Mammary epithelial cell (primary cell): ENCODE measurements at places on chromosomes 2 and 18. TPM values are rescaled to one million over a fixed set of nuclear protein-coding genes. Genes with fewer than 3 reads are reported as not detected.
A peak's percentile ranks its signal among the peaks of the same experiment; 100 is the strongest.

DNA sequence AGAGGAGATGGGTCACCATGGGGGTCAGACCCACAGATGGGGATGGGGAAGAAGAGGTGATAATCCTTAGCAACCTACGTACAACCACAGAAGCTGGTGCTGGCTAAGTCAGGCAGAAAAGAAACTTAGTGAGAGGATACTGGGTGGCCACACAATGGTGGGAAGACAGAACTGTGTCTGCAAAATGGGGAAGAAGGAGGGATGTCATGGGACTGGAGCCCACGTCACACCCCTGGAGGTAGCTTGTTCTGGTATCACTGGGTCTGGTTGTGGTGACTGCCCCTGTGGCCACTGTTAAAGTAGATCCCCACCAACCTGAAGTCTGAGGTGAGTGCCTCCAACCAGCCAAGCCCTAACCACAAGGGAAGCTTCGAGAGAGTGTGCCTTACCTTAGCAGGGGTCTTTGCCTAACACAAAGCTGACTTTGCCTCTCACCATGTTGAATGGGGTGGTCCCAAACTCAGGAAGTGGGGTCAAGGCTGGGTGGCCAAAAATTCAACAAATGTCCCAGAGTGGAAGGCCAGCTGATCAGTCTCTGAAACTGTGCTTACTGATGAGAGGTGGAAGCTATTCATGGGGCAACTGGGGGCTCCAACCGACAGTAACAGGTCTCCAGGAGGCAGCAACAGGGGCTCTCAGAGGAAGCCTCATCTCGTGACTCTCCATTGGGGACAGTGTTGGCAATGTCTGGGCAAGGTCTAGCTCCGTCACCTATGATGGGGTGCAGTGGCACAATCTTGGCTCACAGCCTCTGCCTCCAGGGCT lies 64.8 kb upstream of the SLC1A4 start:
- DNase-seq: no peak

GRCh38 chr2:43123486-43123885 lies 102.9 kb downstream of the ZFP36L2 start:
- DNase-seq: no peak

- DNase-seq: no peak
Measured at GRCh38 chr2:123771928-123772632, 253.0 kb upstream of the CNTNAP5 start.

GRCh38 chr2:239660390-239661230 lies 259.8 kb upstream of the HDAC4 start:
- DNase-seq: peak; percentile 47

GRCh38 chr2:202681688-202682205 lies 47.0 kb downstream of the FAM117B start:
- DNase-seq: no peak

DNA sequence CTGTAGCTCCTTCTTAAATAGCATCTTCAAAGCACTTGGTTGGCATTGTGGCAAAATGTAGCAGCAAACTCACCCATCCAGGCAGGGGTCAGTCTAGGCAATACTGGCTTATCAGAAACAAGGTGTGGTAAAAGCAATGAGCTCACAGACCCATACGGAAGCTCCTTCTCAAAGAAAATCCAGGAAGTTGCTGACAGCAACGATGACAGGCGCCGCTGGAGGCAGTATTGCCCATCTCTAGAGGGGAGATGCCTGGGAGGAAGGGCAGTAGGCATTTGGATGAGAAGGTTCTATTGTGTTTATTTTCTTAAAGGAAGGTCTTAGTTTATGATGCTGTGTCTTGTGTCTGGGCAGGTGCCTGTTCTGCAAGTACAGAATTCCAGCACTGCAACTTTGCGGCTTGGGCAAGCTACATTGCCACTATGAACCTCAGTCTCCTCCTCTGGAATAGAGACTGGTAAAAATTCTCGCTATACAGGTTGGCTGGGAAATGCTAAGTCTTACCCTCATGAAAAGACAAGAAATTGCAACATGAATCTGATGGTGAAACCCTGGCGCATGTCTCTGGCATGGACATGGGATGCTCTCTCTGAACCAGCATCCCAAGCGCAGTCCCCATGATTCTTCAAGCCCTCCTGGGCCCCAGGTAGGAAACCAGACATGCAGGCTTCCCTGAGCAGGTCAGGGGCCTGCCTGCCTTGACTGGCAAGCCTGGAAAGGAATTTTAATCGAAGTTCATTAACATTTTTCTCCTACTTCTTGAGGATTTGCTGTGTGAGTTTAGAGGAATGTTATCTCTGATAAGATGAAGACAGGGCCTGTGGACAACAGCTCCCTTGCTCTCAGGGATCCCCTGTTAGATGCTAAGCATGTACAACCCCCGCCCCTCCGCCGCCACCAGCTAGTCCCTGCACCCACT lies 156.0 kb downstream of the TFCP2L1 start:
- peak; percentile 42 for DNase-seq

GRCh38 chr2:148531235-148531634 lies 113.3 kb upstream of the EPC2 start:
- DNase-seq: no peak

DNA sequence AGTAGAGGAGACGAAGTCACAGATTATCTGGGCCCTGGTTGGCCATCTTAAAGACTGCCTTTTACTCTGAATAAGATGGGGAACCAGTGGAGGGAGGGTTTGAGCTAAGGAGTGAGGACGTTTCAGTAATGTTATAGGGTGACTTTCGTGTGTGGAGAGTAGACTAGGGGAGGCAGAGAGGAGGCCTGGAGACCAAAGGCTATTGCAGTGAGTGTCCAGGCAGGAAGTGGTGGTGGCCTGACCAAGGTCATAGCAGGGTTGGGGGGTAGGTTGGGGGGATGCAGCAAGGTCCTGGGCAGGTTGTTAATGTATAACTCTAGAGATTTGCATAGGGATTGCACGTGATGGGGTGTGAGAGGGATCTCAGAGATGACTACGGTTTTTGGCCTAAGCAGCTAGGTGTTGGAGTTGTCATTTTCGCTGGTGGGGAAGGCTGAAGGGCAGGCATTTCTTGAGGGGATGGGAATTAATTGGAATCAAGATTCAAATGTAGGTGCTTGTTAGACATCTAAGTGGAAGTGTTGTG lies 4.9 kb downstream of the CEP192 start:
- no peak for DNase-seq

DNA sequence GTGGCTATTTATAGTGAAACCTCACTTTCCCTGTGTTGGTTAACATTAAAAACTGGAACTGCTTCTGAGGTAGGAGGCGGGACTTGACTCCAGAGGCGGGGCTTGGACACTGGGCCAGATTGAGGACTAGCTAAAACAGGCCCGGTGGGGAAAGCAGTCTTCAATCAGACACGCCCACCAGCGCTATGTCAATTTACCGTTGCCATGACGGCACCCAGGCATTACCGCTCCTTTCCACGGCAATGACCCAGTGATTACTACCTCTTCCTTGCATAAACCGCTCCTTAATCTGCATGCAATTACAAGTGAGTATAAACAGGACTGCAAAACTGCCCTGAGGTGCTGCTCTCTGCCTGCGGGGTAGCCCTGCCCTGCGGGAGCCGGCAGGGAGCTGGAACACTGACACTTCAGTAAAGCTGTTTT lies 35.3 kb downstream of the LRRFIP1 start:
- peak; percentile 94 for DNase-seq

GRCh38 chr2:172234716-172235691 lies 132.3 kb upstream of the DLX2 start:
- DNase-seq: no peak

DNA sequence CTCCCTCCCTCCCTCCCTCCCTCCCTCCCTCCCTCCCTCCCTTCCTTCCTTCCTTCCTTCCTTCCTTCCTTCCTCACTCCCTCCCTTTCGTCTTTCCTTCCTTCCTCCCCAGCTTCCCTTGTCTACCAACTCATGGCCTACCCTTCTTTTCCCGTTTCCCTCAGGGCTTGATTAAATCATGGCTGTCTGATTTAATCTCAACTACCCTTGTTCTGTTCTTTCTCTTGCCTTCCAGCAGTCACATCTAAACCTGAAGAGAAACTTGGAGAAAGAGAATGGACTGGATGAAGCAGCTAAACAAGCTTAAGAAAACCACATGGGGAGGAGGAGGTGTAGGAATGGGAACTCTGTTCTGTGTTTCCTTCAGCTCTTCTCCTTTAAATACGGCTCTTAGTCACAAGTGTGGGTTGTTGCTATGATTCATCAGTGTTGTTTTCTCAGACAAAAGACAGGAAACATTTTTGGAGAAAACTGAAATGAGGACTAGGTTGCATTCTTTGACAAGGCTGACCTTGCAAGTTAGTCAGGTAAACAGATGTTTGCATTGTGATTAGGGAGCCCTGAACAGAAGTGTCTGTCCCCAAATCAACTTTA lies 177.9 kb downstream of the LRRTM1 start:
- DNase-seq: no peak

- DNase-seq: no peak
Measured at GRCh38 chr2:30476636-30477035, 29.6 kb downstream of the LCLAT1 start.

DNA sequence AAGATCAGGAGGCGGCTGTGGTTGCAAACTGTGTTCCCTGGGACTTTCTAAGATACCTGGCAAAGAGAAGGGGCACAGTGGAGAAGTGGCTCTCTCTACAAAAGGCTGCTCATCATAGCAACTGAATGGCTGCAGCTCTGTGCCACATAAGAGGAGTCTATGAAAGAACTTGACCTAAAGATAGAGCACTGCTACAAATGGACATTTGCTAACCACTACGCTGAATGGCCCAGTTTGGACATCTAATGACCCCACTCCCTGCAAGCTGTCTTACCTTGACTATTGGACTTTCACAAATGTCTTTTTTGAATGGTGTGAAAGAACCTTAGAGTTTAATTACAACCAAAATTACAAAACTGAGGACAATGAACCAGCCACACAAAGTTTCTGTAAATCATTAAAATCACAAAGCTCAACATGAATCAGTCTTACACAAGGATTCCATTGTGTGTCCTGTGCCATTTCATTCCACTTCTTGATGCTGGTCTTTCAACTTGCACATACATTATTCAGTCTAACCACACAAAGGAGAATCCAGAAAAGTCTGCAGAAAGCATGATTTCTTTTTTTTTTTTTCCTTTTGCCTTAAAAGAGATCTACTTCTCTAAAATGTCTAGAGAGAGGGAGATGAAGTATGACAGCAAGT lies 154.0 kb downstream of the LAMA1 start:
- peak; percentile 11 for DNase-seq

DNA sequence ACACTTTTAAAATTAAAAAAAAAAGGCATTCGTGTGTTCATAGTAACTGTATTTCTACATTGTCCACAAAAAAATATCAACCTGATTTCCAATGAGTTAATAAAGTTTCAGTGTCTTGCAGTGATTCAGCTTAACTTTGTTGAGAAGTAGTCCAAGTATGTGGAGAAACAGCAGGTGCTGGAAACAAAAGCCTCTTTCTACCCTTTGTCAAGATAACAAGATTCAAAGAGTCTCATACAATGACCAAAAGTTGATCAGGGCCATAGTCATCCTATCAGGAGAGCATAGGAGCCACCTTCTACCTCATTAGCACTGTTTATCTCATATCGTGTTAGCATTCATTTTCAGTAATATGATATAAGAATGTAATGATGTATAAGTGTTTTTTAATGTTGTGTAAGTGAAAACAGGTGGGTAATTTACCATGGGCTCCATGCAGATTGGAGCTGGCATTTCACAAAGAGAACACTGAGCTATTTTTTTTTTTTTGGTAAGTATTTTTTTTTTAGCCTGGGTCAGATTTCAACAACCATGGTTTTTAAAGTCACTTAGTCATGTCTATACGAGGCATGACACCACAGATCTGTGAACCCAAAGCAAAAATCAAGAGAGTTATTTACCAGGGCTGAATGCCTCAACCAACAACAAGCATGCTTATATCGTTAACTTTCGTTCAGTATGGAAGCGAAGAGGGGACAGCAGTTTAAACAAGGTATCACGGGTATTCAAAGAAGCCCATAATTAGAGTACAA lies 165.0 kb upstream of the ZNF521 start:
- no peak for DNase-seq

DNA sequence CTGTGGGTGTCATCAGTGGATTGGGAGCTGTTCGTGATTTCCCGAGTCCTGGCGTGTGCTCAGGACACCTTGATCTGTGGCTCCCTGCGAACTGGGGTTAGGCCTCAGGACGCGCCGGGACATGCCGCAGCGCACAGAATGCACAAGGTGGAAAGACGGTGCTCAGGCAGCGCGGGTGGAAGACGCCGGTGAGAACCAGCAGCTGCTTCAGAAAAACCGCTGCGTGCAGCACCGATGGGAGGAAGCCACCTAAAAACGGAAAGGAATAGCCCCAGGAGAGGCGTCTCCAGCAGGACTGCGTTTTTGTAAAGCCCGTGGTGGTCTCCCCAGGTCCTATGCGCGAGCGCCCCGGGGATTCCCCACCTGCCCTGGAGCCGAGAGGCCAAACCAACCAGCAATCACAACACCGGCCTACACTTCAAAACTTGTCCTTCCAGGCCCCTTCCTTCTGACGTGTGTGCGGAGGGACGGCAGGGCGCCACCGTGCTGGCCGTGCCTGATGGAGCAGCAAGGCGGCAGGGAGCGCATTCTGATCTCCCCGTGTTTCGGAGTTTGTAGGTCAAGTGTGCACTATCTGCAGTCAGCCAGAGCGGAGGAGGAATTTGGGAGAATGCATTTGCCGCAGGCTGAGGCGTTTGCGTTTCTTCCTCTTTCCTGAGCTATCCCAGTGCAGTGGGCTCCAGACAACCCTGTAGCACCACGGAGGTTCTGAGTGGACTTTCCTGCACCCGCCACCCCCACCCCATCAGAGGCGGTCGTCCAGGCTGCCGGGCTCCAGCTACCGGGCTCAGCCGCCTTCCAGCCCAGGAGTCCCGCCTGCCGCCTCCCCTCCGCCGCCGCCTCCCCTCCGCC lies 32.2 kb downstream of the RTP5 start:
- peak; percentile 70 for DNase-seq

EMILIN1 gene
- 1.5 TPM for total RNA-seq

RASGRP3 gene
- total RNA-seq: 1.5 TPM

CACNB4 gene
- 0.17 TPM for total RNA-seq

PPIL3 gene
- 42.8 and 45.1 TPM in 2 replicates for total RNA-seq

SGPP2 gene
- total RNA-seq: 3.6 and 4.3 TPM in 2 replicates

CYP26B1 gene
- total RNA-seq: 8.0 and 8.6 TPM in 2 replicates

IL36A gene
- total RNA-seq: not detected

PDE11A gene
- 0.19 TPM in 1 of 2 replicates, not detected in the other for total RNA-seq
